K562 (cell line): ENCODE measurements at places on chromosomes 1 and 21. TPM values are rescaled to one million over a fixed set of nuclear protein-coding genes. Genes with fewer than 3 reads are reported as not detected.
A peak's percentile ranks its signal among the peaks of the same experiment; 100 is the strongest.

The SLC16A4 gene
- 0.07 and 0.29 TPM in 2 replicates for total RNA-seq

DNA sequence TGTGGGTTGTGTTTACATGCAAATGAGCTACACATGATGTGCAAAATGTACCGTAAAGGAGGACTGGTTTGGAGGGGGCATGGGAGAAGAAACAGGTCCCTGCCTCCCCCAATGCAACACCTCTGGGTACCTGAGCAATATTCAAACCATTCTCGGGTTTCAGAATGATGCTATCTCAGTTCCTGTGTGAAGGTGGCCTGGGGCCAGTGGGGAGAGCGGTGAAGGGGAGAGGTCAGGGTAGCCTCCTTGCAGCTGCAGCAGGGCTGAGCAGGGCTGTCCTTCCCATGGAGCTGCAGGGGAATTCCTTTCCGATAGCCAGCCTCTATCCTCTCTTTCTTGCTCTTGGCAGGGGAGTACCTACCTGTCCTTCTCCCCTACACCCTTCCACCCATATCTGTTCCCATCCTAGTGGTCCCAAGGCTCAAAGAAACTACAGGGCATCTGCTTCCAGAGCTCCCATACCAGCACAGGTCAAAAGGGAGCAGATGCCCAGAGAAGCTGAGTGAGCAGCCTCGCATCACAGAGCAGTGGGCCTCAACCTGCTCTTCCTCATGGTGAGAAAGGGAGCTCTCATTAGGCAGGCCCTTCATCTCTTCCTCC, 11.9 kb downstream of the MEF2D start:
- DNase-seq: no peak

GRCh38 chr1:19390901-19391595, 78.9 kb downstream of the SLC66A1 start:
- peak; percentile 62 for DNase-seq

- peak; percentile 78 for DNase-seq
Measured at GRCh38 chr1:5980314-5981008, 11.8 kb downstream of the NPHP4 start.

DNA sequence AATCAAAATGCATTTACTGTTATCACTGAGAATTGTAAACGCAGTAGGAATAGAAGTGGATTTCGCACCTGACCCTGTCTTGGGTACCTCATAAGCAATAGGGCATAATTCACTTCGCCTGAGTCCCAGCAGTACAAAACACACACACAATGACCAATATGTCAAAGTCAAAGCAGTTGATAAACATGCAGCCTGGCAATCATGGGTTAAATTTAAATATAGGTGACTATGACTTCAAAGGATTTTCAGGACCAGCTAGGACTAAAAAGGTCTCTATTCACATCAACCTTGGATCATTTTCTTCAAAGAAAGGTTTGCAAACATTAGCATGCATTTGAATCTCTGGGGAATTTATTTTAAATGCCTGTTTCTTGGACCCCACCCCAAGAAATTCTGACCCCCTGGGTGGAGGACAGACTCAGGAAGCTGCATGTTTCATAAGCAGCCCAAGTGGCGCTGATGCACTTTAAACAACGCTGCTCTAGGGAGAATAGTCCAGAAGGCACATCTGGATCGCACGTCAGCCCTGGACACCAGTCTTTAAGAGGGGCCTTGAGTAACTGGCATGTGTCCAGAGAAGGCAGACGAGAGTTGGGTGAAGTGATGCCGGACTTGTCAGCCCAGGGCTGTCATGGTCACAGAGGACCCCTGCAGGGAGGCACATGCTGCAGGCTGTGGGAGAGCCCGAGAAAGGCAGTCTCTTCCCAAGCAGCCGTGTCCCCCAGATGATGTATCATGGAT, 55.7 kb upstream of the EFHD2 start:
- no peak for DNase-seq

DNA sequence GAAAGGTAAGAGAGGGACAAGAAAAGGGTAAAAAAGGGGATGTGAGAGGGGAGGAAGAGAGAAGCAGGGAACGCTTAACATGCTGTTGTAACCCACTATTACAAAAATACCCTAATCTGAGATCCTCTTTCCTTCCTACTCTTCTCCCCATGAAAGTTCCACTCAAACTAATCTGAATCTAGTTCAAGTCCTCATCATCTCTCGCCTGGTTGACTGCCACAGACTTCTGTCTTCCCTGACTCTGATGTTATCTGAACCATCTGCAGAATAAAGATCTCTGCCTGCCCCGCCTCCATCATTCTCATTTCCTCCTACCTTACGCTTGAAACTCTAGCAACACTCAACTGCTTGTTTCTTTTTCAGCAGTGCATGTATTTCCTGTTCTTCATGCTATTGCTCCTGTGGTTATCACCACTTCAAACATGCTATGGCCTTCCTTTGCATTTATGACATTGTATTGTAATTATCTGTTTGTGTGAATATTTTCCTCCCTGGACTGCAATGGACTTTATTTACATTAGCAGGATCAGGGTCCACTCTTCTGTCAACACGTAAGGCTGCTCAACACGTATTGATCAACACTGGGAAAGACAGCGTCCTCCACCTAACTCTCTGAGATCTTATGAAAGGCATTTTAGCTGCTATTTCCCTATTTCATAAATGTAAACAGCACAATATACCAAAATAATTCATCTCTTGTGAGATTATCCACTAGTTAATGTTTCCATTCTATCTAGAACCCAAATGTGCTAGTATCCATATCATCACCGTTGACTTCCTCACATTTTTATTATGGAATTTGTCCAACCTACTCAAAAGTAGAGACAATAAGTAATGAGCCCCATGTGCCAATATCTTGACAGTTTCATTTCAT, 215.5 kb upstream of the USP25 start:
- DNase-seq: no peak

- no peak for DNase-seq
Measured at GRCh38 chr1:239719642-239720258, 333.4 kb downstream of the CHRM3 start.
